ENCODE measurements at places on chromosomes 6 and 20. TPM values are rescaled to one million over a fixed set of nuclear protein-coding genes. Genes with fewer than 3 reads are reported as not detected.

DNA sequence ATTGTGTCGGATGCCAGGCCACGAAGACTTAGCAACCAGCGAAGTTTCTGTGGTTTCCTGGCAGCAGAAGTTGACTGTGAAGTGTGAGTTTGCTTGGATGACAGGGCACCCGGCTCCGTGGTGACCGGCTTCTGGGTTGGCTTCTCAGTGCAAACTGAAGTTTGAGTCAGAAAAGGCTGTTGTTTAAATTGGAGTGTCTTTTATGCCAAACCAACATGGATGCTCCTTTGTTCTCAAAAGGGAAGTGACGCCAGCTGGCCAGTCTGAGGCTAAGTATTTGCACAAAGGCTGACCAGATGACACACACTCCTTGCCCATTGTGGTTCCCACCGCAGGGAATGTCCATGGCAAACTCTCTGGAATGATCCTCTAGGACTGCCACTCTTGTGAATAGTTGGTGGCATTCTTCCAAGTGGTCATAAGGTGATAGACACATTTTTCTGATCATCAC lies 164.8 kb upstream of the QKI start:
- H3K27ac ChIP-seq: no peak overlapping the region
- no peak overlapping the region for H3K4me3 ChIP-seq
- H3K27me3 ChIP-seq: peaks cover 2% of the 10 kb centered on the region

GRCh38 chr6:100622907-100623692 lies 158.4 kb upstream of the SIM1 start:
- no peak for DNase-seq
- no peaks in the 10 kb centered on the region for H3K27me3 ChIP-seq
- H3K27ac ChIP-seq: no peak overlapping the region
- no peak overlapping the region for H3K4me3 ChIP-seq
- peaks cover 19% of the 10 kb centered on the region for H3K36me3 ChIP-seq

- no peak overlapping the region for H3K27ac ChIP-seq
- H3K4me1 ChIP-seq: peaks cover 13% of the 10 kb centered on the region
- no peaks in the 10 kb centered on the region for H3K36me3 ChIP-seq
- no peaks in the 10 kb centered on the region for H3K27me3 ChIP-seq
- DNase-seq: no peak
- no peak overlapping the region for H3K4me3 ChIP-seq
Observed at GRCh38 chr6:43310624-43311023, 2.0 kb upstream of the CRIP3 start.

- H3K4me1 ChIP-seq: peaks cover 67% of the 10 kb centered on the region
- H3K27me3 ChIP-seq: no peaks in the 10 kb centered on the region
- peaks cover 26% of the 10 kb centered on the region for H3K36me3 ChIP-seq
- H3K4me3 ChIP-seq: peak overlapping the region; percentile 97
Observed at GRCh38 chr6:31834367-31835250, 7.1 kb downstream of the HSPA1B start.

DNA sequence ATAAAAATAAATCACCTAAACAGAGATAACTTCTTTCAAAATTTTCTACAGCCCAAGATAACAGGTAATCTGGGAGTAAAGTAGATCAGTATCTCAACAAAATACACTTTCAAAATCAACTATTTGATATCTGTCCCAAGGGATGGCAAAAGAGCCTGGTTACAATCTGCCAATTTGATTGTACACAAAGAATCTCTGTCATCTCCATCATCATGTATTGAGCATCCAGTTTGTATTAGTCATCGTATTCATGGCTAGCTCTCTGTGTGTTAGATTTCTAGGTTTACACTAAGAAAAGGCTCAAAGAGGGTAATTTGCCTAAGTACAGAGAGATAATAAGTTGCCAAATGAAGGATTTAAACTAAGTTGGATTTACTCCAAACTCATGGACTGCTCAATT lies 329.0 kb upstream of the NRSN1 start:
- no peak overlapping the region for H3K27ac ChIP-seq
- H3K27me3 ChIP-seq: no peaks in the 10 kb centered on the region
- no peaks in the 10 kb centered on the region for H3K4me1 ChIP-seq
- no peak overlapping the region for H3K4me3 ChIP-seq
- no peak for DNase-seq
- no peaks in the 10 kb centered on the region for H3K36me3 ChIP-seq

Gene PAK5
- not detected for total RNA-seq

Gene PTK7
- 5.6 TPM for total RNA-seq

Gene COL9A1
- total RNA-seq: not detected
